ENCODE measurements at places on chromosomes 6 and 20.

GRCh38 chr6:3457710-3458602 lies 1.1 kb upstream of the SLC22A23 start:
- DNase-seq = no peak

DNA sequence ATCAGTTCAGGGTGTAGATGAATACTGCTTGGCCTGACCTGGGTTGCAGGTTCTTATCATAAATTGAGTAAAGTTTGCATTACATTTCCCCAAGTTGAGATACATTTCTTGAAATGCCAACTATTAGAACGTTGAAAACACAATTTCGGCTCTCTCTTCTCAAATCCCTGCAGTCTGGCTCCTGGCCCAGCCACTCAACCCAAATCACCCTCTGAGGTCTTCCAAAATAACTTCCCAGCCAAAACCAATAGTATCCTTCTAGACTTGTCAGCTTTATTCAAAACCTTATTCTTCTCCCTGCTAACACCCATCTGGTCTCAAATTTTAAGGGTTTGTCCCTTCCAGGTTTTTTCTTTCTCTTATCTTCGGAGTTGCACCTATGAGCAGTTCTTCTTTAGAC lies 263.6 kb downstream of the EYA4 start:
- no peak for DNase-seq

DNA sequence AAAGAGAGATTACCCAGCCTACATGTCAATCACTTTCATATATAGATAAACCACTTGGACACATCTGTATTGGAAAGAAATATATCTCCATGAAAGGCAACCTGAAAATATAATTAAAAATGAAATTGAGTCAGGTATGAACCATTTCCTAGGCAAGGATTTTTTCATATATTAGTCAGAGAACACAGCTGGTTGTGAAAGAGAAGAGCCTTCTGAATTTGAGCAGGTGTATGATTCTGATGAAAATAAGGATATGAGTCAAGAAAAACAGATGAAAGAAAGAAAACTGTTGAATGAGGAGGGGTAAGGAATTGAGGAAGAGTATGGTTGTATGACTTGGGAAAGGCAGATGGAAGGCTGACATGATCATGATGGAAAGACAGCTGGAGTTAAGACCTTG lies 441.1 kb downstream of the HAO1 start:
- DNase-seq = no peak

DNA sequence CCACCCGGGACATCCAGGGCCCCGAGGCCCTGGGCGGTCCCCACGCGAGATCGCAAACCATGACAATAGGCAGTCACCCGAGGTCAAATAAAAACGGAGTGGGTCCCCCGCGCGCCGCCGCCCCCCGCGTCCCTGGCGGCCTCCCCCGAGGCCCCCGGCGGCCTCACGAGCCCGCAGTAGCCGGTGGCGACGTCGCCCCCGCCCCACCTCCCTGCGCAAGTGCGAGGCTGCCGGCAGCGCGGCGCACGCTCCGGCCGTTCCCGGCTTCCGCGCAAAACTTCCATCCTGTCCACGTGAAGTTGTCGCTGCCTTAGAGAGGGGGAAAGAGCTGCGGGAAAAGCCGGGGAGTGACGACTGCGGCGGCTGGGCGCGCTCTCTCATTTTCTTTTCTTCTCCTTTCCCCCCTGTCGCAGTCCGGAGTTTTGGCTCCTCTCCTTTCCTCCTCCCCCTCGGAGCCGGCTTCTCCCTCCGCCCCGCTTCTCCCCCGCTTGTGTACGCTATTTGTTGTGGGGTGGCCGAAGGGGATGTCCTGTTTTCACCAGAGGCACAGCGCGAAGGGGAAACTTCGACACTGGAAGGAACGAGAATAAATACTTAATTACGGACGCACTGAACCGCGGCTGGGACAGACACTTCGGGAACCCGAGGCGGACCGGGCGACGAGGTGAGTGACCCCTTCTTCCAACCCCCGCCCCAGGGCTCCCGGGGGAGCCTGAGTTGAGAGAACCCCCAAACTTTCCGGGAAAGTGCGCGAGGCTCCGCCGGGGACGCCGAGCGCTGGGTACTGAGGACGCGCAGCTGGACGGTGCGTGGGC lies at the start of gene EYA4:
Gene EYA4 (plus strand): TSS at position 272 of the 815 bp plus-strand sequence. CDS start 33,424 bp downstream, outside the sequence.
- peak; percentile 7 for DNase-seq

GRCh38 chr6:26197636-26197932 lies 110.4 kb downstream of the HFE start:
- DNase-seq = no peak

Measured in GM10248 (cell line).